Activated CD4-positive, alpha-beta T cell treated with anti-CD3 and anti-CD28 coated beads for 1 hour (primary cell): ENCODE measurements at places on chromosomes 6 and 20.

DNA sequence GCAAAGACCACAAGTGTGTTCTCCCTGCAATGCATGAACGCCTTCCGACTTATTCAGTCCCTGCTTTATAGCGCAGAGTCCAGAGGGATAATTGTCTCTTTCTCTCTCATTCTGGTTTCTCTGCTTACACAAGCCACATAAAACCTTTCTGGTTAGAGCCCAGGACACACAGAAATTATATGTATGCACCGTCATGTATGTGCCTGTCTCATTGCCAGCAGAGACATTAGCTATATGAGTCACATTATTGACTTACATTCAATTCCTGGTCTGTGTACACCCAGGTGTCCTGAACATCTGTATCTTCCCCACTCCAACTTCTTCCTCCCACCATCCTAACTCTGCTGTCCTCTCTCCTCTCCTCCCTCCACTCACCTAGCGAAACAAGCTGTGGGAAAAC, 44.0 kb downstream of the LRFN2 start:
- no peak for DNase-seq

- no peak for DNase-seq
Observed at GRCh38 chr6:161644521-161644920, 370.7 kb upstream of the AGPAT4 start.

DNA sequence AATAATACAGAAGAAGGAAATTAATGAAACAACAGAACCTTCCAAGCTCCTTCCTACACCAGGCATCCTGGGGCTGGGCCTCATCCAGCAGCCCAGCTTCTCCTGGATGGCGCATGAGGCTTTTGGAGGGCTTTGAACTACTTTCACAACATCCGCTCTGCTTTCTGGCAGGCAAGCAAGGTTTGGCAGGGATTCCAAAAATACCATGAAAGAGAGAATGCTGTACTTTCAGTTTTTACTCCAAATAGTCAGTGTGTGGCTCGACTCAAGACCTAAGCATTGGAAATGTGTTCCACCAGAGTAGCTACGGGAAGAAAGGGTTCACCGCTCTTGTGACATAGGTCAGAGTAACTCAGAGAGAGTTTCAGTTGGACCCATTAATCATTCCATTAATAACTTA, 125.4 kb downstream of the OPRM1 start:
- no peak for DNase-seq

DNA sequence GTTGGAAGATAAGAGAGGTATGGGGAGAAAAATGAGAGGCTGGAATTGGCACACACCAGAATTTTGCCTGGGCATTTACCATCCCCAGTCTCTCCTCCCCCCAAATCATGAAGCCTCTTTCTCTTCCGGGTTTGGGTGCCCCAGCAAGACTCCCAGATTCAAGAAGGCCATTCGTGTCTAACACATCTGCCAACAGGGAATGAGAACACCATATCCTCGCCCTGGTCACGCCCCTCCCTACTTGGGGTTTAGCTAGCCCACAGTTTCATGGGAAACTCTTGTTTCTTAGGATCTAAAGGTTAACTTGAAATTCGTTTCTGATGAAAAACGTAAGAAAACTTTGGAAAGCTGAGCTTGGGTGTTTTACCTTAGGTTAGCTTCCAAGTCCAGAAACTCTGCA, 105.5 kb upstream of the TMEM170B start:
- DNase-seq, result no peak

DNA sequence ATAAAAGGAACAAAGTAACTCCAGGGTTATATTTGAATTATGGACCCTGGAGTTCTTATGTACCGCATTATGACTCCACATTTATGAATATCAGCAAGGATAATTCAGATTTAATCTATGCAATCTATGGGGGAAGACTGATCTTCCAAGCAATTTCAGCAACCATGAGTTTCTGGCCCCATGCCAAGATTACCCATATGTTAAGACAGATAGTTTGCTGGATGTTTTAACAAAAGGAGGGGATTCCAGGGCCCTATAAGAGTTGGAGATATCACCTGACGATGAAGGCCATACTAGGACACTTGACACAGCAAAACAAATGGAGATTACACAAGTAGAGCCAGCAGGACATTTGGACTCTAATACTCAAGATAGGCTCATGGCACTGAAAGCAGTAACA, 45.9 kb upstream of the PLN start:
- DNase-seq, result no peak
